ENCODE measurements at places on chromosomes 12 and 14. TPM values are rescaled to one million over a fixed set of nuclear protein-coding genes. Genes with fewer than 3 reads are reported as not detected.
A peak's percentile ranks its signal among the peaks of the same experiment; 100 is the strongest.

FGD6 gene
- 26.7 TPM for total RNA-seq

MIP gene
- total RNA-seq: not detected

APOF gene
- total RNA-seq: not detected

TMEM179 gene
- total RNA-seq: not detected

B3GNT4 gene
- not detected for total RNA-seq

KITLG gene
- total RNA-seq: 7.5 TPM

PTPN21 gene
- total RNA-seq: 24.8 TPM

GLIPR1L2 gene
- 1.8 TPM for total RNA-seq

HVCN1 gene
- 55.3 TPM for total RNA-seq

KRT81 gene
- not detected for total RNA-seq

DNA sequence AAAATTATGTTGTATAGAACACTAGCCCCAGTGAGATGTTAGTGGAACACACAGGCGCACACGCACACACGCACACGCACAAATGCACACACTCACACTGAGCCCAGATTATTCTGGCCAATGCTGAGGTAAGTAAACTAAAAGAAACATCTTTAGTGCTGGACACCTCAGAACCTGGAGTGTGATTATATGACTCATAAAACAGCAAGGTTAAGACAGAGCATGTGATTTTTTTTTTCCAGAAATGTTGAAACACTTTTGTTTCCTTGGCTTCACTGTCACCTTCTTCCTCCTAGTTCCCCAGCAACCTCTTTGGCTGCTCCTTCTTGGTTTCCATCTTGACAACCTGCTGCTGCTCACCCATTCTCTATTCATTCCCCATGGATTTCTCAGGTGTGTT, 141.0 kb upstream of the ALG10B start:
- DNase-seq: no peak

DNA sequence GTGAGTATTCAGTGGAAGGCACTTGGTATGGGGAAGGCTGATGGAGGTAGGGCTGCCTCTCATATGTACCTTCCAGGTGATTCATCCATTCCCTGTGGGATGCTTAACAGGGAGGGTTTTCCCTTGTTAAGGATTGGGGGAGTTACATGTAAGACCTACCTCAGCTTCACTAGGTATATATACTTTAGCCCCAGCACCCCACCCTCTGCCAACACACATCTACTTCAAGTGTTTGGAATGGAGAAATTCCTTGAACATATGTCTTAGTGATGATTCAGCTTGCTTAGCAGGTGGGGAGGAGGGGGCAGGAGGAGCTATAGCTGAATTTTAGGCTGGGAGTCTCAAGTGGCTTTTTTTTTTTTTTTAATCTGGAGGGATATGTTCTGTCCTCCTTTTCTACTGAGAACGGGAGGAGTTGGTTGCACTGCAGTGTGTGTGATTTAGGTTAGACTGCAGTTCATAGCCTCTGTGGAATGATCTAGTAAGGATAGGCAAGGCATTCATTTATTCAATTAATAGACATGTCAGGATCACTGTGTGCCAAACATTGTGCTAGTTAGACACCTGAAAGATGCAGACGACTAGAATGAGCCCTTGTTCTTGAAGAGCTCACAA, 1.7 kb downstream of the PIP4K2C start:
- DNase-seq: no peak

DNA sequence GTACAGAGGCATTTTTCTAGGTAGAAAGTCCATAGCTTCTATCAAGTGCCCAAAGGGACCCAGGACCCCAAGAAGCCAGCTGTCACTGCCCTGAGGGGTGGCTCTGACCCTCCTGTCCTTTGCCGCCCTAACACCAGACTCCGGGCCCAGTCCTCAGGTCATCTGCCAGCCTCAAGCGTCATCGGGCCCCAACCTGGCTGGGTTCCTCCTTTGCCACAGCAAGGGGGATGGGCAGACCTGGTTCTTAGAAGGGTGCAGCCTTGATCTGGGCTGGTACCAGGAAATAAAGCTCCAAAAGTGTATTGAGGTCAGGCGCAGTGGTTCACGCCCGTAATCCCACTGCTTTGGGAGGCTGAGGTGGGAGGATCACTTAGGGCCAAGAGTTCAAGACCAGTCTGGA, 27.1 kb upstream of the FAM222A start:
- DNase-seq: no peak

- no peak for DNase-seq
Measured at GRCh38 chr12:27361372-27361771, 28.7 kb downstream of the BMAL2 start.

GRCh38 chr12:40241741-40242140, 16.9 kb downstream of the LRRK2 start:
- no peak for DNase-seq

GRCh38 chr12:938810-939209, 10.7 kb downstream of the RAD52 start:
- DNase-seq: no peak

GRCh38 chr14:75069811-75070145, 337 bp downstream of the ZC2HC1C start:
- DNase-seq: no peak

GRCh38 chr12:7303230-7303629, 642 bp upstream of the ACSM4 start:
- DNase-seq: no peak

DNA sequence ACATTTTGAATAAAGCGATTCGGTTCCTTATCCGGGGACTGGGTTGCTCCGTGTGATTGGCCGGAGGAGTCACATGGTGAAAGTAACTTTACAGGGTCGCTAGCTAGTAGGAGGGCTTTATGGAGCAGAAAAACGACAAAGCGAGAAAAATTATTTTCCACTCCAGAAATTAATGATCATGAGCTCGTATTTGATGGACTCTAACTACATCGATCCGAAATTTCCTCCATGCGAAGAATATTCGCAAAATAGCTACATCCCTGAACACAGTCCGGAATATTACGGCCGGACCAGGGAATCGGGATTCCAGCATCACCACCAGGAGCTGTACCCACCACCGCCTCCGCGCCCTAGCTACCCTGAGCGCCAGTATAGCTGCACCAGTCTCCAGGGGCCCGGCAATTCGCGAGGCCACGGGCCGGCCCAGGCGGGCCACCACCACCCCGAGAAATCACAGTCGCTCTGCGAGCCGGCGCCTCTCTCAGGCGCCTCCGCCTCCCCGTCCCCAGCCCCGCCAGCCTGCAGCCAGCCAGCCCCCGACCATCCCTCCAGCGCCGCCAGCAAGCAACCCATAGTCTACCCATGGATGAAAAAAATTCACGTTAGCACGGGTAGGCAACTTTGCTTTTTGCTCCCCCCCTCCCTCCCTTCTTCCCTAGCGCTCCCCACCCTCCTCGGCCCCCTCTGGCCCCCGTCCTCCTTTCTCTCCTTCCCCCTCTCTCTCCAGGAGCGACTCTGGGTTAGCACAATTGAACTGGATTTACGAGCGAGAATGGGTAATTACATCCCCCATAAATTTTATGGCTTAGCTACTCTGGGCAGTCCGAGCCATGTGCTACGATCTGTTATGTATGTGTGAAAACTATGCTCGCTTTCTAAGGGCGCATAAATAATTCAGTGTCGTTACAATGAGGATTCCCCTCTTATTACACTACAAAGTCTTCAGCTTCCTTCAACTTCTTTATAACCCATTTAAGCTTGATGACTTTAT, at the start of gene HOXC4:
HOXC4 (plus strand) TSS at position 85 of the 991 bp plus-strand sequence; CDS start at position 173, 88 bp downstream.
- no peak for DNase-seq

- DNase-seq: no peak
Measured at GRCh38 chr14:77642407-77642806, 26.0 kb upstream of the SPTLC2 start.

- DNase-seq: no peak
Measured at GRCh38 chr14:49306152-49306751, 279.9 kb downstream of the RPS29 start.

- DNase-seq: no peak
Measured at GRCh38 chr12:50734409-50735263, 29.3 kb upstream of the ATF1 start.

GRCh38 chr14:31692376-31692781, 131.2 kb downstream of the NUBPL start:
- no peak for DNase-seq

GRCh38 chr12:12562016-12562483, 613 bp downstream of the DUSP16 start:
- DNase-seq: peak; percentile 46

- no peak for DNase-seq
Measured at GRCh38 chr14:56805992-56806727, 4.1 kb downstream of the OTX2 start.

Data from heart left ventricle (tissue), 16 donors.